ENCODE measurements at places on chromosomes 1 and 21.

DNA sequence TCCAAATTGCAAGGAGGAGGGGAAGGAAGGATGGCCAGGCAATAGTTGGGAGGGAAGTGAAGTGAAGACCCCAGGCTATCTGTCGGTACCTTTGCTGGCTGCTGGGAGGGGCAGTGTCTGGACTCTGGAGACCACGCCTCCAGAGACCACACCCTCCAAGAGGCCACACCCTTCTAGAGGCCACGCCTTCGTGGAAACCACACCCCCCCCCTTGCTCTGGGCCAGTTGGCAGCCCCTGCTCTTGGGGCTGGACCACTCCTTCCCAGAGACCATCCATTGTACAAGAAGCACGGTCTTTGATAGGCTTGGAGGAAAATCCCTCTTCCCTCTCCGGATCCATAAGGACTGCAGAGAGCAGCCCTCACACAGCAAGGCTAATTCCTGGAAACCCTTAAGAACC lies 73.1 kb downstream of the RYR2 start:
- no peak for DNase-seq

- no peak for DNase-seq
Measured at GRCh38 chr1:2492091-2492490, 16.0 kb downstream of the PLCH2 start.

- no peak for DNase-seq
Measured at GRCh38 chr21:46385846-46386733, 62.1 kb downstream of the PCNT start.

GRCh38 chr1:174984952-174985351 lies 14.8 kb upstream of the CACYBP start:
- no peak for DNase-seq

- DNase-seq, result no peak
Measured at GRCh38 chr21:44973598-44973997, 33.8 kb downstream of the SLX9 start.

GRCh38 chr1:85148524-85149250 lies 52.1 kb downstream of the SYDE2 start:
- DNase-seq, result peak; percentile 82

DNA sequence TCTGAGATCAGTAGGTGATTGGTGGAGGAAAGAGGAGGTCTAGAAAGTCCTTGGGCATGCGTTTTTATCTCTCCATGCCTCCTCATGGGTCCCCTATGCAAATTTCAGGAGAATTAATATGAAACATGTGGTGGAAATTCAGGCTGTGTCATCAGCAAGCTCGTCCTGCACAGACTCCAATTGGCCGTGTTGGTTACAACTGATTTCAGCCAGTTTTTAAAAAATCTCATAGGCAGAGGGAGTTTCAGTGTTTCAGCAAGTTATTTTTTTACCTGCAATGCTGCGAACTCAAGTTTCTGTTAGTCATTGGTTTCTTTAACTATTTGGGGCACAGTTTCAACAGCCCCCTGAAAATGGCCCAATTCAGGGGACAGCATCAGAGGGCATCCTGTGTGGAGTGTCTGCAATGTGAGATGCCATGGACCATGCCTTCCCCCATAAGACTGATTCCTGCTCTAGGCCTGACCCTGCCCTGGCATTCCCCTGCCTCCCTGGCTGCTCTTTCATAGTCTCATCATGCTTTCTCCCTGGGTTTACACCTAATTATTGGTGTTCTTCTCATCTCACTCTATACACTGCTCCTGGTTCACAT lies 59.9 kb downstream of the C1orf198 start:
- no peak for DNase-seq

- no peak for DNase-seq
Measured at GRCh38 chr1:1181129-1181937, 7.7 kb downstream of the TTLL10 start.

DNA sequence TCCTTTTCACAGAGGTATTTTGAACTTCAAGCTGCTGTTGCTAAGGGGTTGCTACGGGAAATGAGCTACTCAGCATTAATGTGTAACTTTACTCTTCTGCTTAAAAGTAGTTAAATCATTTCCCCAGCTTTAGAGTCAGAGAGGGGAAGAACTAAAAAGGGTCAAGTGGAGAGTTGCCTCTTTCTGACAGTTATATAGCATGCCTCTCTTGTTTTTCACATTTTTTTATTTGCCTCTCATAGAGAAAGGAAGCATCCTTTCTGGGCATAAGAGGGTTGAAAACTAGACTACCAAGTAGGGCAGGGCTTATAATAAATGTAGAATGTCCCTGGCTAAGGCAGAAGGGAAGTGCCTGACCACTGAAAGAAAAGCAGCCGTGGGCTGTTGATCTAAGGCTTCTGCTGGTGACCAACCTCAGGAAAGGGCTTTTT lies 10.1 kb upstream of the ELAVL4 start:
- no peak for DNase-seq

DNA sequence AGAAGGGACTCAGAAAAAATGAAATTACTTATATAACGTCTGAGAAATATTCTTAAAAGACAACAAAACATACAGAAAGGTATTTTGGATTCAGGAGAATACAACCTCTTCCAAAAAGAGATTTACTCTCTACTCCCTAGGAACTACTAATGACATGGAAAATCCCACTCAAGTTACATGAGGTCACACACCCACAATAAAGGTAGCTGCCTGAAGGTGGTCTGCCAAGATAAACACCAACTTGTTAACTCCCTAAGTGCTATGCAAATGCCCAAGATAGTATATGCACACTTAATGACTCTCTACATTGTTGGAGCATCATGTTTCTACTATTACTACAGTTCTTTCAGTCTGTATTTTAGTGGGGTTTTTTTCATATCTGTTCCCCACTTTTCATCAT lies 26.5 kb downstream of the RERE start:
- no peak for DNase-seq

GRCh38 chr1:78240755-78241154 lies 195.0 kb downstream of the GIPC2 start:
- DNase-seq, result no peak

DNA sequence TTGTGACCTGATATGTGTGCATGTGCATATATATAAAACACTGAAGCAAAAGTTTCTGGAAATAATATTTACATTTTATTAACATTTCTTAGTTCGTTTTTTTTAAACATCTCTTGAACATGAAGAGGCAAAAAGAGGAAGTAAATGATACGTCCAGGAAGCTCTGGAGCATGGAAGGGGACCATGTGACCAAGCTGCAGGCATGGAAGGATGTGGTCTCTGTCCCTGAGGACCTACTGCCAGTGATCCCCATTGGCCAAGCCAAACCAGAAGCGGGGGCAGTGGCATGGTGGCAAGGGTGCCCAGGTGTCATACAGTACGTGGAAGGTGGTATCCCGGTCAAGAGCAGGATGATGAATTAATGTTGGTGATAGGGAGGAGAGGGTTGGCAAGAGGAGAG lies 268.3 kb upstream of the PROX1 start:
- no peak for DNase-seq

DNA sequence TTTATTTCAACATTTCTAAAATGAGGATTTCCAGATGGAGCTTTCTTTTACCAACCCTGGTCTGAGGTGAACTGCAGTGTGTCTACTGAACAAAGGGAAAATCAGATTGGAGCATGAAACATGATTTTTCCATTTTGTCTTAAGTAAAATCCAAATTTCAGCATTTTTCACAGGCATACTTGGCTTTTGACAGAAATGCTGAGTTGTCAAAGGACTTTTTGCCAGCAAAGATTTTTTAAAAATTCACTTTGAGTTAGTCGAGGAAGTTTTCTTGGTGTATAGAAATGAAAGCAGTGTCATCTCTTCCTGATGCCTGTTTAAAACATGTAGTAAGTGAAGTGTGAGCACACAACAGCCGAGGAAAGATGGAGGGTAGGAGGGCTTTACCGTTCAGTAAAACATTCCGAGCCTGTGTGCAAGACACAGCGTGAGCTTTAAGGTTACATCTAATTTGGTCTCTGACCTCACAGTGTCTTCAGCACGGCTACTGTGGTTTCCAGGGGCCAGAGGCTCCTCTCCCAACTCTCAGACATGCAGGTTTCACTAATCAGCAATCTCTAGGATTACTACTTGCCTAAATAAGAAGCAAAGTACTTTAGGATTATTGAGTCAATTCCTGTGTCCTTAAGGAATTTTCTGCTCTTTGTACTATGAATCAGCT lies 45.9 kb downstream of the SAMD13 start:
- DNase-seq, result no peak

DNA sequence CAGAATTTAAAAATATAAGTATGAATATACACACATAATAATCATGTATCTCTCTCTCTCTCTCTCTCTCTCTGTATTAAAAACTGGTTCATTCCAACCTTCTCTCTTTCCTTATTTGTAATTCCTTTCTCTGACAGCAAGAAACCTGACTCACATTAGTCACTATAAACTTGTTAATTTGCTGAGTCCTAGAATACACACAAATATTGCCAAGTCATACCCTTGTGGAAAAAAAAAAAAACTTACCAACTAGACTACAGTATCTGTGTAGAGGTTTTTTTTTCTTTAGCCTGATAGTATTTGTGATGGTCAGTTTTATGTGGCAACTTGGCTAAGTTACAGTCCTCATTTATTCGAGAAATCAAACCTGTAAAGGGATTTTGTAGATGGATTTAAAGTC lies 26.3 kb upstream of the NHLH2 start:
- DNase-seq, result no peak

Data from activated CD4-positive, alpha-beta T cell treated with anti-CD3 and anti-CD28 coated beads, Interleukin-10, Interleukin-2, amounts not matched to agents 100 ng/mL and 50 ng/mL, durations not matched to agents 16 hours and 8 hours (primary cell).